ENCODE measurements at places on chromosomes 5 and 9.

- DNase-seq = no peak
These were observed 491 bp upstream of the CTSL start for GRCh38 chr9:87725356-87725899.

- DNase-seq = no peak
These were observed 29.0 kb upstream of the BOD1 start for GRCh38 chr5:173645437-173645807.

DNA sequence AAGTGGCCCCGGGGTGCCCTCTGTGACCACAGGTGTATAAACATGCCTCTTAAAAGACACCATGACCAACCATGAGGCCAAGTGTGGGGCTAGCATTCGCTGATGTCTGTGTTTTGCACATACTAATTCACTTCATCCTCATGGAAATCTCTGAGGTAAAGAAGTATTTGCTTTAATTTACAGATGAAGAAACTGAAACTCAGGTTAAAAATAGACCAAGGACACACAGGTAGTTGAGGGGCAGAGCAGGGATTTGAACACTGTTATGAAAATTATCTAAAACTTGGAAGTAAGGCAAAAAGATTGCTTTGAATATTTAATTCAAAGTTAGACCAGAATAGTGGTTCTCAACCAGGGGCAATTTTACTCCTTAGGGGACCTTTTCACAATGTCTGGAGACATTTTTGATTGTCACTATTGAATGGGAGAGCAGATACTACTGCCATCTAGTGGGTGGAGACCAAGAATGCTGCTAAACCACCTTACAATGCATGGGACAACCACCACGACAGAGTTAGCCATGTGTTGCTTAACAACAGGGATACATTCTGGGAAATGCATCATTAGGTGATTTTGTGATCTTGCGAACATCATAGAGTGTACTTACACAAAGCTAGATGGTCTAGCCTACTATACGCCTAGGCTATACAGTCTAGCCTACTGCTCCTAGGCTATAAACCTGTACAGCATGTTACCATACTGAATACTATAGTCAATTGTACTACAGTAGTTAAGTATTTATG lies 8.0 kb upstream of the FXN start:
- DNase-seq = peak; percentile 6

DNA sequence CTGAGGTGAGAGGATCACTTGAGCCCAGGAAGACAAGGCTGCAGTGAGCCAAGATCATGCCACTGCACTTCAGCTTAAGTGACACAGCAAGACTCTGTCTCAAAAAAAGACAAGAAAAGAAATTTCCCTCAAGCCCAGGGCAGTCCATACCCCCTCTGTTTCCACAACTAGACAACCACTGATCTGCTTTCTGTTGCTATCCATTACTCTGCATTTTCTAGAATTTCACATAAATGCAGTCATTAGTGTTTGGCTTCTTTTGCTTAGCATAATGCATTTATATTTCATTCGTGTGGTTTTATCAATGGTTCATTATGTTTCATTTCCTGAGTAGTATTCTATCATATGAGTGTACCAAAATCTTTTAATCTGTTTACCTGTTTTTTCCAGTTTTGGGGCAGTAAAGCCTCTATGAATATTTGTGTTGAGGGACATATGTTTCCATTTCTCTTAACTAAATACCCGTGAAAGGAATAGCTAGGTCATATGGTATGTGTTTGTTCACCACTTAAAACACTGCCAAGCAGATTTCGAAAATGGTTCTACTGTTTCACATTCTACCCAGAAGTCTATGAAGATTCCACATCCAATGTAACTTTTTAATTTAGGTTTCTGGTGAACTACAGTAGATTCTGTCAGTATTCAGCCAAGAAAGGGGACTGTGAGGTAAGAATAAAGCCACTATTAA lies 271.8 kb downstream of the ZNF608 start:
- DNase-seq = no peak

GRCh38 chr9:127174386-127175318 lies 52.2 kb upstream of the ANGPTL2 start:
- no peak for DNase-seq

- no peak for DNase-seq
These were observed 42.6 kb downstream of the PSIP1 start for GRCh38 chr9:15468145-15468544.

- DNase-seq = no peak
These were observed 18.8 kb downstream of the CSNK1G3 start for GRCh38 chr5:123530728-123531127.

DNA sequence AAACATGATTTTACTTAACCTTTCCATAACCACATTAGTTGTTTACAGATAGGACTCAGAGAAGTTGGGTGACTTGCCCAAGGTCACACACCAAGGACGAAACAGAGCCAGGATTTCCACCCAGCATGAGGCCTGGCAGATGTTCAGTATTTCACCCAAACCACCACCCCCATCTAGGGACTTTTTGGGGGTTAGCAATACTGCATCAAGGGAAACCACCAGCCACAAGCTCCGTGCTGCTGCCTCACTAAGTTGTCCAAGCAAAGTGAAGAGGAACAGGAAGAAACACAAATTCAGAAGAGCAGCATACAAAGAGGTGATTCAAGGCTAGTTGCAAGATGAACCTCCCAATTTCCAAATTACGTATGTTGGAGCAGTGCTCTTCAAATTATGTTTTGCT lies 219.6 kb upstream of the RORB start:
- DNase-seq = no peak

DNA sequence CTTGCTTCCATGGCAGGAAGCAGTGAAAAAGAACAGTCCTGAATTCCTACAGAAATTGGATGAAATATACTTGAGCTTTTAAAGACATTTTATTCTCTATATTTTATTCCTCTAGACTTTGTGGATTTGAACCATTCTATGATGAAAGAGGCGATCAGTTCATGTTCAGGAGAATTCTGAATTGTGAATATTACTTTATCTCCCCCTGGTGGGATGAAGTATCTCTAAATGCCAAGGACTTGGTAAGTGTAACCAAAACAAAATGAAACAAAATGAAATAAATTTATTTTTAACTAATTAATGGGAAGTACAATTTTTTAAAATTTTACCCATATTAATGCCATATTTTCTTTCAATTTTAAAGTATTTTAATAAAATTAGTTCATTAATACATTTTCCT lies 34.1 kb downstream of the STARD4 start:
- no peak for DNase-seq

- no peak for DNase-seq
These were observed 59.6 kb upstream of the SPATA31C2 start for GRCh38 chr9:88197781-88198340.

- DNase-seq = no peak
These were observed 31.2 kb upstream of the LECT2 start for GRCh38 chr5:135985951-135986350.

DNA sequence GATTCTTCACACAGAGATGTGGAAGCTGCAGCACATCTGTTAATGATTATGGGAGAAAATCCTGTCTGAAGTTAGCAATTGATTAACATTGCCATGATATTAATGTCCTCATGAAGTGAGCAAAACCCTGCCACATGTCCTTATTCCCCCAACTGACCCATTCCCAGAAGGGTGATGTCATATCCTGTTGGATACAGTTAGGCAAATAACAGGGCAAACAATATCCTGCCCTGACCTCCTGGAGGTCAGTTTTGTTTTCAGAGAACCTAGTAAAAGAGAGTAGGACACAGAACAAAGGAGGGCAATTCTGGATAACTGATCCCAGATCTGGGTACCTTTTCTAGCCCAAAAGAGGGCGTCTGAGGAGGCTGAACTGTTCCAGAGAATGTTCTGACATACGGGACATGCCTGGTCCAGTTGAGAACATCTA lies 11.0 kb downstream of the ABLIM3 start:
- no peak for DNase-seq

- DNase-seq = no peak
These were observed 387.3 kb downstream of the NR2F1-AS1 start for GRCh38 chr5:93193431-93194347.

DNA sequence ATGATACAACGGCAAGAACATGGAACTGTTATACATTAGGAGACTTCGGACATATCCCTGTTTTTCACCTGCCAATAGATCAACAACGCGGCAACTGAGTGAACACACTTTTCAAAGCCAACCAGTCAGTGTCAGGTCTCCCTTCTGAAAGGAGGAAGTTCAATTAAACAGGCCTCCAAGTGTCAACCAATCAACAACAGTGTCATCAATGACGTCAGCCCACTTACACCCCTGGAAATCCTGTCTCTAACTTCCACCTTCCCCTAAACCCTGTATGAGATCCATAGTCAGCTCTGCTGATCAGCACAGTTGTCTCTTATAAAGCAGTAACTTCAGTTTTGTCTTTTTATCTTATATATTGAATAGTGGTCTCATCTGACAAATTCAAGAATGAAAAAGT lies 36.6 kb downstream of the DMRT3 start:
- no peak for DNase-seq
